Suppressor macrophage (primary cell): ENCODE measurements at places on chromosomes 1 and 21.

GRCh38 chr1:34824817-34825454 is 32.1 kb downstream of the GJA4 start:
- DNase-seq: no peak

DNA sequence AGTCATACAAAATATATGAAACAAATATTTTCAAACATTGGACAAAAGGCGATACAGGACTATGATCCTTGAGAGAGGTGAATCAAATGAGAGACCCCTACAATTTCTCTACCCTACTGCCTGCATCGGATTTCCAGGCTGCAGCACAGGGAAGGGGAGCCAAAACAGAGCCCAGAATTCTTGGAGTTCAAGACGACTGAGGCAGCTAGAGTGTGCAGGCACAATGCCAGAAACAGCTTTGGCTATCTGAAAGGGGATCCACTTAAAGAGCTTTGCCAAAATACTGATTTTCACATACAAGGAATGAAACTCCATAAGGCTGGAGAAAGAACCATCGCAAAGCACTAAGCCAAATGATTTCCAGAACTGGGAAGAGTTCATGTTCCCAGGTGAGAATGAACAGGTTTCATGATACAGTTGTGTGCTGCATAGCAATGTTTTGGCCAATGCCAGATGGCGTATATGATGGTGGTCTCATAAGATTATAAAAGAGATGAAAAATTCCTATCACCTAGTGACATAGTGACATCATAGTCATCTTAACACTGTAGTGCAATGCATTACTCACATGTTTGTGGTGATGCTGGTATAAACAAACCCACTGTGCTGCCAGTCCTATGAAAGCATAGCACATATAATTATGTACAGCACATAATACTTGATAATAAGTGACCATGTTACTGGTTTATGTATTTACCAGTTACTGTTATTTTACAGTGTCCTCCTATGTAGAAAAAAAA is 77.5 kb downstream of the KCND3 start:
- no peak for DNase-seq

- DNase-seq: no peak
Observed at GRCh38 chr21:14076143-14076806, 134.5 kb downstream of the LIPI start.

- DNase-seq: no peak
Observed at GRCh38 chr1:185786524-185786923, 52.3 kb downstream of the HMCN1 start.

- DNase-seq: no peak
Observed at GRCh38 chr1:116725798-116726197, 28.4 kb upstream of the CD2 start.

DNA sequence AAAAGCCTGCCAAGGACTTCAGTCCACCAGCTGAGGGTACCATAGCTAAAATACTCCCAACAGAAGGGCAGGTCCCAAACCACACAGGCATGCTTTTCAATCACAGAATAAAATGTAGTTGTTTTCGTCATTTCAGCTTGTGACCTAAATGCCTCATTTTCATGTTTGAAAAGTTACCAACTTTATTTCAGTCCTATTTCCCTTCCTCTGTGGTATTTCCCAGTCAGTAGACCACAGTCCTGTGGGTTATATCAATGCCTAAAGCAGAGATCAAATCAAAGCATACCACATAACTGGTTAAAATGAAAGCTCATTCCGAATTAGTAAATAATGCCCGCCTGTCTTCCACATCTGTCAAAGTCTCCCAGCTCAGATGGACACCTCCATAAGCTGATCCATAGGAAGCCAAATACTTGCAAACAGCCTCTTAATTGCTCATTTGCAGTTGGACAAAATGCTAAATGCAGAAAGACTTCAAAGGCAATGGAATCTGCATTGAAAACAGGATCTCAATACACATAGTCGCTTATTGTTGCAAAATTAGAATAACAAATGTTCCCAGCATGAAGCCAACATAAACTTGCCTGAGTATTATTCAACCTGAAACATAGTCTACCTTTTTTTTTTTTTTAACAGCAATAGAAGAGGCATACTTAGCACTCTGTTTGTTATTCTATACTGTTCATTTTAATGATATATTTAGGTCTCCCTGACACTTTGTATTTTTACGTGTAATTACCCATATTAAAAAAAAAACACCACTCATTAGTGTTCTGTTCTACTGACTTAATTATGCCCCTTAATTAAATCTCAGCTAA is 53.9 kb downstream of the NR5A2 start:
- no peak for DNase-seq

DNA sequence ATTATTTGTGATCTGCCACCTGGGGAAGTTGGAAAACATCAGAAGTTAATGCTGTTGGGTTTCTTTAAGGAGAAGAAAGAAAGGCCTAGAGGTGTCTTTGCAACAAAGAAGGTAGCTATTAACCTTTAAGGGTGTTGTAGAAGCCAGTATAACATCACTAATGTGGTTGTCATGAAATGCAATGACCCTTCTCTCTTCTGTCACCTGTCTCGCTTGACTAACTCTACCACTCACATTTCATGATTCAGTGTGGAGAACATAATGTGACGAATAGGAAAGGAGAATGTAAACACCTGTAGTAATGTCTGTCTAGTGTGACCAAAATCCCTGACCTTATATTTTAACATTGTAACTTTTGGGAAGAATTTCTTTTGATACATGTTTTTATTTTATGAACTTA is 211.7 kb upstream of the UBE2U start:
- no peak for DNase-seq

- DNase-seq: no peak
Observed at GRCh38 chr1:36653850-36654249, 171.1 kb upstream of the CSF3R start.

DNA sequence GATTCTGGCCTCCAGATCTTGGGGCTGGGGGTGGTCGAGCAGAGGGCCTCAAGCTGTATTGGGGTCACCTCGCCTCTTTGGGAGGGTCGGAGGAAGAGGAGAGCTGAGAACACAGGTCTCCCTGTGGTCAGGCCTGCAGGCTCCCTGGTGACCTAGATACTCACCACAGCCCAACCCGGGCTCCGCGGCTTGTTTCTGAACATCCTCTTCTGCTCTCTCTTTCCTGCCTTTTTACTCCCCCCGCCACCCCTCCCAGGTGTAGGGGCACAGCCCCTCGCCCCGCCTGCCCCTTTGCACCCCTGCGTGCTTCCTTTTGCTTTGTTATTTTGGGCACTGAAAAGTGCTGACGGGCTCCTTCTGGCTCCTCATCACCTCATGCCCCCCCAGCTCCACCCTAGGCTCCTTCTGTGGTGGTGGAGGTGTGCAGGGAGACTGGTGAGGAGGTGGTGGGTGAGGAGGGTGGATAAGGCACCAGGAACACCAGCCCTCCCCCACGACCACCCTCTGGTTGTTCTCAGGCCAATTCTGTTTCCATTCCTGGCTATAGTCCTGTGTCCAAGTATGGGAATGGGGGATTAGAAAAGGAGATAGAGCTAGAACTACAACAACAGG is 10.6 kb upstream of the LINGO4 start:
- DNase-seq: no peak

DNA sequence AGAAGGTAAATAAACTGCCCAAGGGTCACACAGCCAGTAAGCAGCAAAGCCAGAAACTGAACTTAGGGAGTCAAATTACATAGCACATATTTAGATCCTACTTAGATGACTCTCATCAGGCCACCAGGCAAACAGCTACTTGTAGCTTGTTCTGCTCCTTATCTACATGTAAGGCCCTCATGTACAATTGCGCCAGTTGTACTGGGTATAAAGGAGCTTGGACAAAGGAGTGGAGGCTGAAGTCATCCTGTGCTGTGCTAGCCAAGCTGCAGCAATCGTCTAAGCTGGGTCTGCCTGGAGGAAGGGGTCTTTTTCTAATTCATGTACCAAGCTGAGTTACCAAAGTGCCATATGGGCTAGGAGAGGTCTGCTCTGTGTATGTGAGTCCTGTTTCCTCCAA is 12.8 kb downstream of the ETNK2 start:
- DNase-seq: no peak
